ENCODE measurements at places on chromosomes 5 and 9.

GRCh38 chr5:75368391-75368790 is 31.4 kb downstream of the HMGCR start:
- DNase-seq, result peak; percentile 56

GRCh38 chr5:111517853-111518501 is 5.6 kb upstream of the STARD4 start:
- DNase-seq, result no peak

DNA sequence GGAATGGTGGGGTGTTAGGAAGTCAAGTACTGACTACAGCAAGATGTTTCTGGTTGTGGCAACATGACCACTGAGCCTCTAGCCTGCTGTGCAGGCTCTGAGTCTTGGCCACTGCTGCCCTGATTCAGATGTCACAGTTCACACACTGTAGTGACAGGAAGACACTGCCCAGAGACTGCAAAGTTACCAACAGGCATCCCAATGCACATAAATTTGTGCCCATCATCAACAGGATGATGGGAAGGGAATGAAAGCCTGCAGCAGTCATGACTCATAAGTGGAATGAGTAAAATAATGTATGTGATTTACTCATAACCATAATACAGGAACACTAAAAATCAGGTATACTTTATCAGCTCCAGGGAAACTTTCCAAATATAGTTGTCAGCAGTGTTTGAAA is 251.6 kb upstream of the HAPLN1 start:
- no peak for DNase-seq

DNA sequence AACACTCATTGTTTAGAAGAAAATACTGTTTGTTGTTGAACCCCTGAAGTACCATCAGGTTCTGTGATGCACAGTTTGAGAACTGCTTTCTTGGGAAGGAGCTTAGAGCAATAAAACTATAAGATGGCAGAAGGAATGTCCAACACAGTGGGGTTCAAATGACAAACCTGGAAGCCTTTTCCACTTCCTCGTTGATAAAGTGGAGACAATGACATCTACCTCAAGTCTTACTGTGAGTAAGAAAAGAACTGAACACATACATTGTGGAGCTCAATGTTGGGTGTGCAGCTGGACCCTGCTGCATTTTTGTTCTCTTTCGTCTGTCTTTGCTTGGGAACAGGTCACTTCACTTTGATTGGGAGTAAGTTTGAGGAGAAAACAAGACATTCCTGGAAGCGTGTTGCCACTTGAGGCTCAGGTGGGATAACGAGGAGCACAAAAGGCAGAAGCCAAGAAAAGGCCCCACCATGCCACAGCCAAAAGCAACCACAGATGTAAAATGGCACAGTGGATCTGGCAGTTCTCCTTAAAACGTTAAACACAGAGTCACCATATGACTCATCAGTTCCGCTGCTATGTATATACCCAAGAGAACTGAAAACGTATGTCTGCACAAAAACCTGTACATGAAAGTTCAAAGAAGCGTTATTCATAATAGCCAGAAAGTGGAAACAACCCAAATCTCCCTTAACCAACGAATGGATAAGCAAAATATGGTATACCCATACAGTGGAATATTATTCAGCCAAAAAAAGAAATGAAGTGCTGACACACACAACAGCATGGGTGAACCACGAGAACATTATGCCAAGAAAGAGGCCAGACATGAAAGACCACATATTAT is 42.9 kb upstream of the SUB1 start:
- DNase-seq, result no peak

- no peak for DNase-seq
These were observed 70.2 kb upstream of the LPCAT1 start for GRCh38 chr5:1593903-1594356.

DNA sequence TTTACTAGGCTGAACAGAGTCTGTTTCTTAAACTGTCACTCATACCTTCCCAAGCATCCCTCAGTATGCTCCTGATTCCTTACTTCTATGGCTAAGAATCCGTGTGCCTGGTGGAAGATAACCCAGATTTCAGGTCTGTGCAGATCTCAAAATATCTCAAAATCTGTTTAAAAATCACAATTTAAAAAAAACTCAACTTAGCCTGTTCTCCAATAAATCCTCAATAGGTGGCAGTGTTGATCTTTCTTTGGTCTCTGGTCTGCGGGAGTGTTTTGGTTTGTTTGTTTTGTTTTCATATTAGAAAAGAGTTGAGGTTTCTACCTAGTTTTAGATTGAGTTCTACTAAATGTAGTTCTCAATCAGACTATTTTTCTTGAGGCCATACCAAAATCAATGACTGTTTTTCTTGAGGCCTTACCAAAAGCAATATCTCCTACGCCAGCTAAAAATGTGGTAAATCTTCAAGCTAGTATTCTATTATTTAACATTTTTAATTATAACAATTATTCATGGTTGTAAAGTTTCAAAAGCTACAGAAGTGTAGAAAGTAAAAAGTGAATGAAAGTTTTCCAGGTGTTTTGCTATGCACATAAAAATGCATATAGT is 57.9 kb downstream of the TGFBR1 start:
- no peak for DNase-seq

DNA sequence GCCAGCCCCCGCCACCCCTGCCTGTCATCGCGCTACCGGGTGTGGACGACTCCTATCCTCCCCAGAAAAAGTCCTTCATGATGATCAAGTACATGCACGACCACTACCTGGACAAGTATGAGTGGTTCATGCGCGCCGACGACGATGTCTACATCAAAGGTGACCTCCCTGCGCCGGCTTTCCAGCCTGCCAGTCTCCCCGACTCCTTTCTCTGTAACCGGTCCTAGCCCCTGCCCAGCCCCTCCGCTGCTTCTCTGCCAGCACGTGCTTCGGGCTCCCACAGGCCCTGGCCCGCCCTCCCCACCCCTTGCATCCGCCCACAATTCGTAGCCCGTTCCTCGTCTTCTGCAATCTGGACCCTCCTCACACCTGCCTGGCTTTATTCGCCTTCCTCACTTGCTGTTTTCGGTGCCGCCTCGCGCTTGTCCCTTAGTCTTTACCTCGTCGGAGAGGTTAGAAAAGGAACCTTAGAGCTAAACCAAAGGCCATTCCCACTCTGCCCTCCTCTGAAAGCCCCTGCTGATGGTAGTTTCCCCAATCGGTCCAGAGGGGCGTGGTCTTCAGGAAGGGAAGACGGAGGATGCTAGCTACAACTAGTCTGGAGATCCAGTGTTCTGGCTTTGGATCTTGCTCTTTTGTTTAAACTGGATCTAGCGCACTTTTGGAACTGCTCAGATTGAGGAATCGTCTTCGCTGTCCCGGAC is 1.4 kb downstream of the CHSY3 start:
- DNase-seq, result no peak

- peak; percentile 1 for DNase-seq
These were observed 15.1 kb downstream of the SLCO6A1 start for GRCh38 chr5:102483736-102484135.

DNA sequence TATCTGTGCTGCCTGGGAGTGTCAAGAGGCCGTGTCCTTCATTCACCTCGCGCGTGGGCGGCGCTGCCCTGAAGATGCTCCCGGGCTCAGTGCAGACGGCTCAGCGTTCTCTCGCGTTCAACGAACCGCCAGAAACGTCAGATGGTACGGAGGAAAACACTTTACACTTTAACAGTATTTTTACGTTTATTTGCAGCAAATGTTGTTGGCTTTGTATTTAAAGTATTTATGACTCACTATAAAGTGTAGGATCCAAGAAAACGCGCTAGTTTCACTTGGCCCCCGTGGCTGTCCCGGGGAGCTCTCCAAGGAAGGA is 544 bp upstream of the ERCC6L2 start:
- no peak for DNase-seq

DNA sequence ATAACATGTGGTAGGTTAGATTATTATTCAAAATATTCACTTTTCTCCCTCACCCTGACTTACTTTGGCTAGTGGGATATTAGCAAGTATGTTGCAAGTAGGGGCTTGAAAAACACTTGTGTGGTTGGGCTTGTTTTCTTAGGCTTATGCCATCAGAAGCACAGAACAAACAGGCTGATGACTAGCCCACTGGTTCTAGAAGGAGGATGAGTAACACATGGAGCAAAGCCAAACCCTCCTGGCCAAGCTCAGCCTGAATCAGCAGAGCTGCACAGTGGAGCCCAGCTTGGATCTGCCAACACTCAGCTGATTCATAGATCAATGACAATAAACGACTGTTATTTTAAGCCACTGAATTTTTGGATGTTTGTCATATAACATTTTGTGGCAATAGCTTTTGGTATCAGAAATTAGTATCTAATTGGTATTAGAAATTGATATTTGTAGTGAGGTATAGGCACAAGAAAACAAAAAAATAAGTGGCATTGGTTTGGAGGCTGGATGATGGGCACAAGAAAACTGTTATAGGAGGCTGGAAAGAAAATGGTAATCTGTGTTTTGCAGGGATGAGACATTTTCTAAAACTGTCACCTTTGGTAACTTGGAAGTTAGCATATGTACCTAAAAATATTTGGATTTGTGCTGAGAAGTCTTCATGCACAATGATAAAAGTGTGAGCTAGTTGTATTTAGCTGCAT is 46.1 kb upstream of the ZBED3 start:
- peak; percentile 94 for DNase-seq

GRCh38 chr5:80764786-80765185 is 110.0 kb upstream of the DHFR start:
- DNase-seq, result no peak

- no peak for DNase-seq
These were observed 235.4 kb upstream of the TAS2R1 start for GRCh38 chr5:9865574-9865973.

DNA sequence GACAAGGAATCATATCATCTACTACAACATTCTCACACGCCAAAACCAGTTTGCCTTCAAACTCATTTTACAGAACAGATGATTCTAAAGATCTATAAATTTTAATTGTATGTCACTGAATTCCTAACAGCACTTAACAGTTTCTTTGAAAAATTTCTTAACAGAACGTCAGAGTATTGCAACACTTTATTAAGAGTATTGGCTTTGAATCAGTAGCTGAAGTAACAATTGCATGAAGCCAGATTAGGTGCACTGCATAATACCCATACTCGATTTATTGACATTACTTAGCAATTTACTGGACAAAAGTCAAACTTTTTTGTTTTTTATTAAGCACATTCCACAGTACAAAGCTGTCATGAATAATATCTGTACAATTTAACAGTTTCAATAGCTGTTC is 75.8 kb downstream of the SMIM23 start:
- DNase-seq, result no peak

GRCh38 chr5:148730270-148730669 is 75.9 kb upstream of the HTR4 start:
- DNase-seq, result peak; percentile 20

DNA sequence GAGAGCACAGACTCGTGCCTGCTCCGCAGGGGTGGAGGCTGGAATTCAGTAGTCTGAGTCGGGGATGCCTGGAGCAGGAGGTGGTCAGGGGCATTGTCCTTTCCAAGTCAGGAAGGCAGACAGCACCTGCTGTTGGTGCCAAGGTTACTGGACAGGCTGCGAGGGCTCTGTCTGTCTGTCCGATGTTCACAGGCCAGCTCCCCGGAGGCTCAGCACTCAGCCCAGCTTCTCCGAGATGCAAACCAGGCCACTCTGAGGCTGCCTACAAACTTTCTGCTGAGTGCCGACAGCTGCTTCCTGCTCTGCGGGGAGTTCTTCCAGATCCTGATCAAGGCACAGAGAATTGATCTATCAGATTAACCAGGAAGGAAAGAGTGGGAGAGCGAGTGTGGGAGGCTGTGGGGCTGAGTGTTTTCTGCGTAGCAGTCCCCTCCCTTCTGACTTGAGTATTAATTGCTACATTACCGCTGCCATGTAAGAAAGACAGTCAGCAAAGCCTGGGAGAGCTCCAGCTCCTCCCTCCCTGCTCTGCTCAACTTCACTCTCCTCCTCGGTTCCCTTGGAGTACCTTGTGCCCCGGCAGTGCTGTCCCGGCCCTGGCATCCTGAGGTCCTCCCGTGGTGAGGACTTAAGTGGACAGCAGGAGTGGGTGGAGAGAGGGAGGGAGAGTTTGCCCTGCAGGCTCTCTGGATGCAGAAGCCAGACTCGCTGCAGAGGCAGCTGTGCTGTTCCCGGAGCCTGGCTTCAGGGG is 36.0 kb downstream of the KCNMB1 start:
- no peak for DNase-seq

DNA sequence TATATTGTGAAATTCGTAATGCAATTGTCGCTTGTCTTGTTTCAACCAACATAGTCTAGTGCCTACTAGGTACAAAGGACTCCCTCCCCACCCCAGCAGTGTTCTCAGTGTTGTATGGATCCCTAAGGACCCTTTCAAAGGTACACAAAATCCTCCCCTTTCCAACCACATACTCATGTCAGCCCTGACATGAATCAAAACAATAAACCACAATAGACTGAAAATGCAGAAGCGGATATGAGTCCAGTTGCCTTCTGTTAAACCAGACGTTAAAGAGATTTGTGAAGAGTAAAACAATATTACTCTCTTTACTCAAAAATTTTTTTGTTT is 82.4 kb upstream of the IFNK start:
- DNase-seq, result no peak

- DNase-seq, result no peak
These were observed 1.7 kb upstream of the CMYA5 start for GRCh38 chr5:79687889-79688288.
